ENCODE measurements at places on chromosomes 5 and 9.
A peak's percentile ranks its signal among the peaks of the same experiment; 100 is the strongest.

DNA sequence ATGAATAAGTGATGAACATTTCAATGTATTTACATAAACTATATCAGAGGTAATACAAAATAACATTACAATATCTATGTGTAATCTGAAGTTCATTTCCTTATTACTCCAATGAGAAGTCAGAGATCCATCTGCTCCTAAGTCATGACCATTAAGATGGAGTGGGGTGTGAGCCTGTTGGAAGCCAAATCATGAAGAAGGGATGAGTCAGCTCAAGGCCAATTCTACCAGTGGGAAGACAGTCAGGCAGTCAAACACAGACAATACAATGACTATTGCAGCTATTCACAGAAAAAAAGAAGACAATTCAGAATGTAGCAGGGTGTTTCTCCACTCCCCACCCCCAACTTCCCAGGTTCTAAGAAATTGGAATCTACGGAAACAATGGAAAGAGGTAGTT, 155.0 kb downstream of the NFIB start:
- DNase-seq = no peak

DNA sequence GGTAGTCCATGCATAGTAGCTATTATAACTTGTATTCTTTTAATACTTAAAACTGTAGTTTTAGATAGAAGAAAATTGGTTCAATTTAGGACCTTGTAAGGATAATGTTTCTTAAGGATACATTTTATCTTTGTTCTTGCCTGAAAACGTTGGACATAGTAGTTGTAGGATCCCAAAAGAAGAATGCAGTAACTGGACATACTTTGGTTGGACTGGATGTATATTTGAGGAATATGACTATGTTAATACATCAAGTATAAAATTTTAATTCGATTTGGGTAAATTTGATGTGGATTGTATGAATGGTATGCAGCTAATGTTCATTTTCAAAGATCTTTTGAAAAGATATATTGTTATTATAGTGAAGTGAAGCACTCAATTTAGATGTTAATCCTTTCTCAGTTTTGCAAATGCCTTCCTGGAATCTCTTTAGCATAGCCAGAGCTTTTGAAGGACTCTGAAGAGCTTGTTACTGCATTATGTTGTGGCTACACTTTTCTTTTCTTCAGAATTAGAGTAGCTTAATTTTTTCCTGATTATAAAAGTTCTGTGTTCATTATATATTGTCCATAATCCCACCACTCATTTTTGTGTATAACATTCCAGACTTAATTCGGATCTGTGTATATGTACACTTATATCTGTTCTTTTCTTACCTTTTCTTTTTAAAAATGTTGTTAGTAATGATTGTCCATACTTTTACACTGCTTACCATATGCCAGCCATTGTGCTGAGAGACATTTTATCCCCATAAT, 41.2 kb downstream of the LRRTM2 start:
- no peak for DNase-seq

GRCh38 chr5:120479066-120479465, 15.0 kb downstream of the PRR16 start:
- peak; percentile 61 for DNase-seq

- no peak for DNase-seq
These were observed 35.5 kb downstream of the TTC1 start for GRCh38 chr5:160044391-160044804.

DNA sequence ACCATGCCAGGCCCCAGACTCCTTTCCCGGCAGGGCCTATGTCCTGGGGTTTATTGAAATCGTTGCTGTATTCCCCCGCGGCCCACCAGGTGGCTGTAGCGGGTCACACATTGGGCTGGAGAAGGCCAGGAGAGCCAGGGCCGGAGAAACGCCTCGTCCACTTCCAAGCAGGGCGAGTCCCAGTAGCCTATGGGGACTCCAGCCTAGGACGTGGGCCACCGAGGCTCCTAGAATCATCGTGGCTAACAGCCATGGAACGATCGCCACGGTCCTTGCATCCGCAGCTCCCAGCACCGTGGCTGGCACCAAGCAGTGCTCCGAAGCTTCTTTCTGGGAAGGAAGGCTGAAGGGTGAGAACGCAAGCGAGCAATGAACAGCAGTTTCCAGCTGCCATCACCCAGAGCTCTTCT, 87.7 kb downstream of the ENTREP1 start:
- peak; percentile 79 for DNase-seq

GRCh38 chr9:132516911-132517310, 65.5 kb upstream of the BARHL1 start:
- DNase-seq = no peak

DNA sequence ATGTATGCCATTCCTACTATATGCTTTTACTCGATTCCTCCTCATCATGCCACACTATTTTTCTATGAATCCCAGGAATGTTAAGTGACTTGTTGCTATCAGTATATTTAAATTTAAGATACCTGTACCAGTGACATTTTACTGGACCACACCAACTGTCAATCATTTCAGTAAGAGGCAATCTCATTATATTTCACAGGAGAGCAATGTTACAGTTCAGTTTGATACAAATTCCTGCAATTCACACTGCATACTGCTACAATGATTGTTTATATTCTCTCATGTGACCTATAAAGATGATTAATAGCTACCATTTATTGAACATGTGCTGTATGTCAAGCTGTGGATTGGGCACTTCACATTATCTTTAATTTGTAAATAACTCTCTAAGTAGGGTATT, 30.0 kb downstream of the SPEF2 start:
- DNase-seq = no peak
